ENCODE measurements at places on chromosomes 7 and 10.

- no peak for DNase-seq
Observed at GRCh38 chr7:129089521-129090212, 34.8 kb upstream of the TNPO3 start.

DNA sequence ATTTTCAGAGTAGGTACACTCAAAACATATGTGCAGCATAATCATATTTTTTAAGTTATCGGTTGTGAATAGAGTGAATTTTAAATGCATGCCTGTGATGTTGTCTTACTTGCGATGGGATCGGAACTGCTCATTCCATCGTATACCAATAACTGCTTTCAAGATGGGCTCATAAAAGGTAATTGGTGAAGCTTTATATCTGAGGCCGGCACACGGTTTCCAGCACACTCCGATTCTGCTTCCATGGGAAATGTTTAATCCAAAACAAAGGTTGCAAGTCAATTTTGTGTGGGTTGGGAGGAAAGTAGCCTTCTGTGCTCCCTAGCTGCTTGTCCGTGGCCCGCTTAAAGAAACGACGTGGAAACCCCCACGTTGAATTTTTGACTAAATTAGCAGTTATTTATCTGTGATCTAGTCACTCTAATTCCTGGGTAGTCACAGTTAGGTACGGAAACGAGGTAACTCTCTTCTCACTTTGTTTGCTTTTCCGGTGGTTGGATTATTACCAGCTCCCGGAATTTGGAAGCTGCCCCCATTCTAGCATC lies 10.1 kb upstream of the CELF2 start:
- no peak for DNase-seq

GRCh38 chr7:98808751-98809460 lies 60.9 kb downstream of the TMEM130 start:
- DNase-seq: no peak

DNA sequence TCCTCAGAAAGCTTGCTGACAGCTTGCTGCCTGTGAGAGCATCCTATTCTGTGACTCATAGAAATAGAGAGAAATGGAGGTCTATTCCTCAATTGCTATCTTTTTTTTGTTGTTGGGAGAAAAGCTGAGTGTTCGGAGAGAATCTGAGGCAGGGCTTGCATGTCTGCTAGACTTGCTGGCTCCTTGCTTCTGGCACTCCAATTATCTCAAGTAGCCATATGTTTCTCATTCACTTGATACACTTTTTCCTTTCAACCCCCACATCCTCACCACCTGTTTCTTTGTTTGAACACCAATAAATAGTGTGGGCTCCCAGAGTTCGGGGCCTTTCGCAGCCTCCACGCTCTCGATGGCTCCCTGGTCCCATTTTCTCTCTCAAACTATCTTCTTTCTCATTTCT lies 172.2 kb downstream of the SH2D4B start:
- DNase-seq: no peak

DNA sequence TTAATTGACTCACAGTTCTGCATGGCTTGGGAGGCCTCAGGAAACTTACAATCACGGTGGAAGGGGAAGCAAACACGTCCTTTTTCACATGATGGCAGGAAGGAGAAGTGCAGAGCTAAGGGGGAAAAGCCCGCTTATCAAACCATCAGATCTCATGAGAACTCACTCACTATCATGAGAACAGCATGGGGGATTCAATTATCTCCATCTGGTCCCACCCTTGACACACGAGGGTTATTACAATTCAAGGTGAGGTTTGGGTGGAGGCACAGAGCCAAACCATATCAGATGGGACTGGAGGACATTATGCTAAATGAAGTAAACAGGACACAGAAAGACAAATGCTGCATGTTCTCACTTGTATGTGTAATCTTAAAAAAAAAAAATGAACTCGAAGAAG lies 141.4 kb upstream of the HABP2 start:
- DNase-seq: no peak

- peak; percentile 84 for DNase-seq
Observed at GRCh38 chr10:788796-789748, 99.6 kb upstream of the DIP2C start.

DNA sequence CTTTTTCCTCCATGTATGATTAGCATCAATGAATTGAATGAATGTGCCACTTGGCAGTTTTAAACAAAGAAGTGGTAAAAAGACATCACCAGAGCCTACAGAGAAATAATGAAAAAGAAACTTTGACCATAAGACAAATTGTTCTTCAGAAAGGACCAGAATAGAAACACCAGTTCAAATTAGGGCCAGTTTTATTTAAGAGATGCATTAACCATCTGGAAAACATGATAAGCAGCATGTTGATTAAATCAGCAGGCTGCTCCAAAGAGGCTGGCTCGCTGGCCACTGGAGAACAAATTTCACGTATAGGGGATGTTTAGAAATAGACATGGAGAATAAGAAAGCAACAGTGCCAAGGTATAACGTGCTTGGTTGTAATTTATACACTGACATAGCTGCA lies 242.3 kb upstream of the AOAH start:
- no peak for DNase-seq

DNA sequence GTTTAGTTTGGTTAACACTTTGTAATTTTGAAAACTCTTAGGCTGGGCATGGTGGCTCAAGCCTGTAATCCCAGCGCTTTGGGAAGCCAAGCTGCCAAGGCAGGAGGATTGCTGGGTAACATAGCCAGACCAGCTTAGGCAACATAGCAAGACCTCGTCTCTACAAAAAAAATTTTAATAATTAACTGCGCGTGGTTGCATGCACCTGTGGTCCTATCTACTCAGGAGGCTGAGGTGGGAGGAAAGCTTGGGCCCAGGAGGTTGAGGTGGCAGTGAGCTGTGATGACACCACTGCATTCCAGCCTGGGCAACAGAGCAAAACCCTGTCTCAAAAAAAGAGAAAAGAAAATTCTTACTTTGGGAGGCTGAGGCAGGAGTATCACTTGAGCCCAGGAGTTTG lies 18.2 kb downstream of the MYOZ1 start:
- no peak for DNase-seq

- no peak for DNase-seq
Observed at GRCh38 chr7:46664453-46664852, 743.4 kb upstream of the IGFBP3 start.

DNA sequence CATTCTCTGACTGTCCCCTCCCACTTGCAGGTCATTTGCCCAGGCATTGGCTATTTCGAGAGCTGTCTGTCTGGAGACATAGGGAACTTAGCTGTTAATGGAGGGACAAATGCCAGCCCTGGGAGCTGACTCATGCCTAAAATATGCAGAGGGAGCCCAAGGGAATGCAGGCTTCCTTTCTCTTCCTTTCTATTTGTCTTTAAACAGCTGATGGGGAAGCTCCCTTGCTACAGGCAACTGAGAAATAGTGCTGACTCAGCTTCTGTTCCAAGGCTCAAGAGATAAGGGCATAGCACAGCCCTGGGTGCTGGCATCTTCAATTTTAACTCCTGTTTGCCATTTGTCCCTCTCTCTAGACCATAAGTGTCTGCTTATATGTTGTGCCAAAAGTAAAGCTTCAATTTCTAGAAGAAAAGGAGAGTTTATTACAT lies 82.7 kb upstream of the C1GALT1 start:
- DNase-seq: no peak

DNA sequence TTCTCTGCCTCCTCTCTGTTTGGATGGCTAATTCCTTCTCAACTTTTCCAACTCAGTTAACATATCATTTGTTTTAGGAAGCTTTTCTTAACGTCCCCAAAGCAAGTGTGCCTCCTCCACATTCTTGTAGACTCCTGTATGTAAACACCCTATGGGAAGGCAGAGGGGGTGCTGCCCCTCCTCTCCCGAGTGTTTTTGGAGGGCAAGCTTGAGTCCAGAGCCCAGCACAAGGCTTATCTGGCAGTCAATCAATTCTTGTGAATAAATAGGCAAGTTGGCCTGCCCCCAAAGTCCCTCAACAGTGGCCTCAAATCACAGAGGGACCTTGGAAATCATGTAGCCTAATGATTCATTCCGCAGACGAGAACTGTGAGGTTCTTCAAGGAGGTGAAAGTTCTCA lies 305.6 kb downstream of the RPS24 start:
- no peak for DNase-seq

DNA sequence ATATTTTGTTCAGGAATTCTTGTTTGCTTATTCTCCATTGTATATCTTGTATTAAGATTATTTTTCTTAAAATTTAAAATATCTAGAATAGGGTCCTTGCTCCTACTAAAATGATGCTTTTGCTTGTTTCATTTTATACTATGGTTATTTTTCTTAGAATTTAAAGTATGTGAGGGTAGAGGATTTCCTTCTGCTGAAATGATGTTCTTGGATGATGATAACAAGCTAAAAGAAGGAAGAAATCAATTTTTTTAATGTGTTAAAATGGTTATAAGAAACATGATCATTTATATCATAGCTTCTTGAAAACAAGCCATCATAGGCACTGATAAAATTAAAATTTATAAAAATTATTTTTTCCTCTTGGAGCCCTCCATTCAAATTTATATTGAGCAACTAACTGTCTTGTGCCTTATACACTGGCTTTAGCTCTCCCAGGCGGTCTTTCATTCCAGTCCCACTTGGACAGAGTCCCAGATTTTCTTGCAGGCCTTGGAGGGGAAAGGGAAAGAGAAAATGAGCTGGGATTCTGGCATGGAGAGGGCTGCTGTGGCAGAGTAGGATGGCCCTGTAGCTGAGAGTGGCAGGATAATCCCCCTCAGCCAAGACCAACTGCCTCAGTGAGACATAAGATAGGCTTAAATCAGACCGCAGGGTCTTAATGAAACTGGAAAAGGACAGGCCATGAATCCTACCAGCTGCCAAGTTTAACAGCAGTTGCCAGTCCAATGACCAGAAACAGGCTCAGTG lies 60.2 kb downstream of the DNAJB9 start:
- no peak for DNase-seq

DNA sequence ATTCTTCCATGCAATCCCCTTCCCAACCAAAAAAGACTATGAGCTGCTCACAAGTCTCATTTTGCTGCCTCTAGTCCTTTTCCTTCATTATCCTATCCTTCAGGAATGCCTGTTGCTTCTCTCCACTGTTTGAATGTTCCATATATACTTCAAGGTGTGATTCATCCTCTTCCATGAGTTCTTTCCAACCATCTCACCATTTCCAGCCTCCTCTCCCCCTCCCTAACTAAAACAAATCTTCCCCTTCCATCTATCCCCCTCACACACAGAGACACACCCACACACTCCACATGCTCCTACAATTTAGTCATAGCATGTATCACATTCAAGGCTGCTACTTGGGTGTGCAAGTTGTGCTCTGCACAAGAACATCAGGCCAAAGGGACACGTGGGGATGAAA lies 254.3 kb downstream of the DYNC1I1 start:
- no peak for DNase-seq

- DNase-seq: no peak
Observed at GRCh38 chr7:33753881-33754525, 151.3 kb upstream of the BMPER start.

- DNase-seq: no peak
Observed at GRCh38 chr10:23191764-23192711, at the start of gene PTF1A. TSS of gene PTF1A (plus strand) at chr10:23192312. CDS start at chr10:23192531, 219 bp downstream.

- no peak for DNase-seq
Observed at GRCh38 chr10:100143756-100144155, 42.1 kb downstream of the ERLIN1 start.

- no peak for DNase-seq
Observed at GRCh38 chr10:130499541-130499940, 363.4 kb downstream of the GLRX3 start.

DNA sequence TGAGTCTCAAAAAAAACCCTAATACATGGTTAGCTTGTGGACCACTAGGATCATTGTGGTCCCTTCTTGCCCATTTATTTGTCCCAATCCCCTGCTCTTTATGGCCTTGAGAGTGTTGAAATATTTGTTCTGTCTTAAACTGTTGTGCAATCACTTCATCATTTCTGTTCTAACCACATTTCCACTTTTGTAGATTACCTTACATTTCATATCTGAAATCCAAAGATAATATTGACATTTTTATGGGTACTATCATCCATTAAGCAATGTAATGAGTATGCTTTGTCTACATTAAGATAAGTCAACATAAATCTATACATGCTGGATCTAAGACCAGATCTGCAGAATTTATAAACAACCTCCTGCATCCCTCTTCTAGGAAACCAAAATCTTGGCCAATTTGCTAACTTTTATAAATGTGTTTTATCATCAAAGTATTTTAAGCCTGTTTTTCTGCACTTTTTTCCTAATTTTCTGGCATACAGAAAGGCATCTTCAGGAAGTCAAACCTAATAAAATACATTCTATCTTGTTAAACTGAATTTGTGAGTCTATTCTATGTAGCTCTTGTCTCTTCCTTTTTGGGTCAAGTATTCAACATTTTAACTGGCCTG lies 359.4 kb upstream of the CELF2 start:
- no peak for DNase-seq

- DNase-seq: no peak
Observed at GRCh38 chr7:17689361-17689902, 250.9 kb downstream of the SNX13 start.

DNA sequence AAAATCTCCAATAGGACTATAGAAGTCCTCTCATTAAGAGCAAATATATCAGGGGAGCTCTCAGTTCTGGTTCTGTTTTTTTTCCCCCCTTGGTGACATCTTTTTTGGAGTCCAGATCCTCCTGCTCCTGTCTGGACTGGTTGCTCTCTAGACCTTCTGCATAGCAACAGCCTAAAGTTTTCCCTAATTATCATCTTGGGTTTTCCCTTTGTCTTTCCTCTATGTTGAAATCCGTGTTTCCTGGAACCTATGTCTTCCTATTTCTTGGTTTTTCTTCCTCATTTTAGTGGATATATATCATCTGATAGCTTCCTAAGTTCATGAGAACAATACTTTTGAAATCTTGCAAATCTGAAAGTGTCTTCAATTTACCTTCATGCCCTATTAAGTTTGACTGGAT lies 29.7 kb upstream of the MTERF1 start:
- no peak for DNase-seq

DNA sequence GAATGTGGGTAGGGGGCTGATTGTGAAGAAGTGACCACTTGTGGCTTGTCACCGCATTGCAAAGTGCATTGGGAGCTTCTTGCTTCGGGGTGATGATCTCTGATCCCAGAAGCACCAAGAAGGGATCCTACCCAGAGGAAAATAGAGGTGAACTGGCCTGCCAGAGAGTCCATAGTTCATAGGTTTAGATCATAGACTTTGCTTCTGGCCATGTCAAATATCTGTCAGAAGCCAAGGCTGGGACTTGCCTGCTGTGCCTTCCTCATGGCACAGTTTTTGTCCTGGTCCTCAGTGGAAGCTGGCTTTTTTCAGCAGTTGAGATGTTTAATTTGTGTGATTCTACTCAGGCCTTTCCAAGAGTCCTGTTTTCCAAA lies 1.1 kb downstream of the ZSWIM8 start:
- no peak for DNase-seq

DNA sequence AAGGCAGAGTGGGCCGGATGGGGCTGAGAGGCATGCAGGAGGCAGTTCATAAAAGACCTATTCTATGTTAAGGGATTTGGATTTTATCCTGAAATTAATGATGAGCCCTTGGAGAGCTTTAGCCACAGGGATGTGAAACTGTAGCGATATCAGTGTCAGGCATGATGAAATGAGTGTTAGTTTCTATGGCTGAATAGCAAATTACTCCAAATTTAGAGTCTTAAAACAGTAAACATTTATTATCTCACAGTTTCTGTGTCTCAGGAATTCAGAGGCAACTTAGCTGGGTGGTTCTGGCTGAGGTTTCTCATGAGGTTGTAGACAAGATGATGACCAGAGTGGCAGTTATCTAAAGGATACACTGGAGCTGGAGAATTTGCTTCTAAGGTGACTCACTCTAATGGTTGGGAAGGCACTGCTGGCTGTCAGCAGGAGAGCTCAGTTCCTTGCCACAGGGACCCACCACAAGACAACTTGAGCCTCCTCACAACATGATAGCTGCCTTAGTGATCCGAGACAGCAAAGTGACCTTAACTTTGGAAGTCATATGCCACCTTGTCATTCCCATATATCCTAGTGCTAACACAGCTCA lies 36.7 kb upstream of the SFTPD start:
- no peak for DNase-seq

- DNase-seq: no peak
Observed at GRCh38 chr10:83023662-83024061, 1115.6 kb upstream of the GHITM start.

Data from frontal cortex (tissue), 4 donors.